ENCODE measurements at places on chromosomes 5 and 9. TPM values are rescaled to one million over a fixed set of nuclear protein-coding genes. Genes with fewer than 3 reads are reported as not detected.

Gene IFNA13
- not detected for total RNA-seq

Gene KIF4B
- not detected for total RNA-seq

Gene LRRC70
- 1.3 TPM for total RNA-seq

Gene MELK
- total RNA-seq = 26.2 TPM

Gene PRKACG
- not detected for total RNA-seq

Gene DMAC1
- 8.6 TPM for total RNA-seq

Gene ADAM19
- total RNA-seq = 6.8 TPM

Gene SLC46A2
- total RNA-seq = not detected

Gene ELAVL2
- 0.12 TPM for total RNA-seq

Gene OSTF1
- total RNA-seq = 81.9 TPM

Gene ADRA1B
- total RNA-seq = 0.25 TPM
